ENCODE measurements at places on chromosomes 1 and 21.

DNA sequence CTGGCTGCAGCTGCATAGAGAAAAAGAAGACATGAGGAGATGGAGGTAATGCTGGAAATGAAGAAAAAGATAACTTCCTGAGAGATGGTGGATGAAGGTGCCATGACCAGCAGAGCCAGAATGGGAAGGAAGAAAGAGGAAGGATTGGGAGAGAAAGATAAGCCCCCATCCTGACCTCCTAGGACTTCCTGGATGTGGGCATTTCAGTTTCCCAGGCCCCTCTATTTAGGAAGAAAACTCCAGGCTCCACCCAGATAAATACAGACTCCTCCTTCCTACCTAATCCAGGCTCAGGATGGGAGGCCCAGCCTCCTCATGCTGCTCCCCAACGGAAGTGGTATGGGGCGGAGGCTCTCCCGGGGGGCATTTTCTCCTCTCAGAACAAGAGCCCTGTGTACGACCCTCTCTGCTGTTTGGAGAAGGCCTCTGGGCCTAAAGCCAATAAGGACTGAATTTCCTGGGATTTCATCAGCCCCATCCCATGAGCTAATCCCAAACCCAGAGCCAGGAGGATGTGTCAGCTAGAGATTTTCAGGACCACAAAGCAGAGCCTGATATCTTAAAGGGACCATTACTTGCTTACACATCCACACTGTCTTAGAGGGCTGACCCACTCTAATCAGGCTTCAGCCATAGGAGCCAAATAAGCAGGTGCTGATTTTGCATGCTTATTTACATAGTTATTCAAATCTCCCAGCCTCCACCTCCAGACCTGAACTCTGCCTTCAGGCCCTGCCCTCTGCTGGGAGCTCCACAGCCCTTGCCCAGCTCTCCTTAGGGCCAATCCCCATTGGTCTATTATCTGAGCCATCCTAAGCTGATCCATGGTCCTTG lies 5.1 kb upstream of the ARHGEF2 start:
- peak; percentile 58 for DNase-seq

DNA sequence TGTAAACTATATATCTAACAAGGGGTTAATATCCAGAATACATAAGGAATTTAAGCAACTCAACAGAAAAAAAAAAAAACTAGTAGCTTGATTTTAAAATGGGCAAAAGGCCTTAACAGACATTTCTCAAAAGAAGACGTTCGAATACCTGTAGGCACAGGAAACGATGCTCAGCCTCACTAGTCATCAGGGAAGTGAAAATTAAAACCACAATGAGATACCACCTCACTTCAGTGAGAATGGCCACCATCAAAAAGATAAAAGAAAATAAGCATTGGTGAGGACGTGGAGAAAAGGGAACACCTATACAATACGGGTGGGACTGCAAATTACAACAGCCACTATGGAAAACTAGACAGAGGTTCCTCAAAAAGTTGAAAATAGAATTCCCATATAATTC lies 37.3 kb downstream of the NPHP4 start:
- DNase-seq, result no peak

DNA sequence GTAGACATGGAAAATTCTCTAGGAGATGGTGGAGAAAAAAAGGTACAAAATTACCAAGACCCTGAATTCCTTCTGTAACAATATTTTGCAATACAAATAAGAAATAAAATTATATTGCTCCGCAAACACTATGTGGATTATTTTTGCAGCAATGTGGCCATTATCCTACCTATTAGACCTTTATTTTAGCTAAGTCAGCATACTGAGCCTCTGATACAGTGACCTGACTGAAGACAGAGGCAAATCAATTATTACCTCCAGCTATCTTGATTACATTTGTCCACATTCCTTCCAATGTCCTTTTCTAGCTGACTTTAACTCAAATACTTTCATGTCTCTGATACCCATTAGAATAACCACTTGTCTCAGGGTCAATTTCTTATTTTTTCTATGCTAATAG lies 610.9 kb downstream of the LRRIQ3 start:
- no peak for DNase-seq

GRCh38 chr21:14752345-14752909 lies 206.3 kb upstream of the SAMSN1 start:
- DNase-seq, result no peak

- no peak for DNase-seq
Measured at GRCh38 chr1:214370615-214371014, 89.7 kb downstream of the SMYD2 start.

- DNase-seq, result no peak
Measured at GRCh38 chr1:7009741-7010525, 224.7 kb downstream of the CAMTA1 start.

GRCh38 chr1:241101622-241102021 lies 255.4 kb downstream of the RGS7 start:
- no peak for DNase-seq

DNA sequence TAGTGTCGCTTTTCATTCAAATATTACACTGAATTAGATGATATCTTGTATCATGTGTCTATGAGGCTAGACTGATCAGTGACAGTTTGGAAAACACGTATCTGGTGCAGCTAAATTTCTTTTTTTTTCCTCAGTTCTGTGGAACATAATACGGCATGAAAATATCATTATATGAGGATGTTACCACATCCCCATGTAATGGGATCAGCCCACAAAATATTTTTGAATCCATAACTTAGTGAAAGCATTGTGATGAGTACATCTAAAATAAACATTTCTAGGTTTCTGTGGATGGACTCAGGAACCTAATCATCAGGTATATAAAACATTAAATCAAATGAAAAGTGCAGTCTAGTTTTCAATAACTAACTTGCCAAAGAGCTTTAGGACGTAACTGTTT lies 356.3 kb downstream of the USP25 start:
- DNase-seq, result no peak

GRCh38 chr1:35935442-35936388 lies 4.8 kb downstream of the AGO3 start:
- DNase-seq, result no peak

DNA sequence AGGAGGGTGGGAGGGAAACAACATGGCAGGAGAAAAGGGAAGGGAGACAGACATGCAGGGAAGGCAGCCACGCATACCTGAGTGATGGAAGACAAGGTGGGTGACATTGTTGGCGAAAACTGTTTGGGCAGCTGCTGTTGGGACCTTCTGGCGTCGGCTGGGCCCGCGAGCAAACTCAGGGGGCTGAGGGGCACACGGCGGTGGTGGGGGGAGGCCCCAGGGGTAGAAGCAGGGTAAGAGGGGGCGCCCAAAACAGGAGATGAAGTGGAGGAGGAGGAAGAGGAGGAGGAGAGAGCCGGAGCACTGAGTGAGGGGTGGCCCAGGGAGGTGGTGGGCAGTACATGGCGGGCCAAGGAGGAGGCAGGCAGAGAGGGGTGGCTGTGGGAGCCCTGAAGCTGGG lies 4.7 kb upstream of the DENND4B start:
- DNase-seq, result no peak

- no peak for DNase-seq
Measured at GRCh38 chr1:29833581-29833980, 597.3 kb downstream of the PTPRU start.

DNA sequence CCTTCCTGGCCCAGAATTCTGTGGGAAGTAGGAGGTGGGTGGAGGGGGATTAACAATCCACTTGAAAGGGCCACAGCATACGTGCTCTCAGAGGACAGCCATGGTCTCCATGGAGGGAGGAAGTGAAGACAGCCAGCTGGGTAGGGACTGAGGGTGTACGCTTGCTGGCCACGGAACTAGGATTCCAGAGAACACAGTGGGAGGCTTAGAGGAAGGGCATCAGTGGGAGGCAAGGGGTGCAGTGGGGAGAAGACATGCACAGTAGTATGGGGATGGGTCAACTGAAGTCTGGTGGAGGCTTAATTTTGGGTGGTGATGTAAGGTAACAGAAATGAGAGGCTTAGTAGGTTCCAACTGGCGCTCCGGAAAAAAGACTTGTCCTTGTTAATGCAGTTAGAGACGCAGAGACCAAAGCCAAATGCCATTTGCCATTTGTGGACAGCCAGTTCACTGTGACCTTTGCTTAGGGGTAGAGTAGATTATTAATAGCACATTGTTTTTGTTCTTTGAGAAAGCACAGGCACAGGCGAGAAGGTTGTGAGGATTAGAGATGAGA lies 103.0 kb downstream of the ZSCAN20 start:
- no peak for DNase-seq

- no peak for DNase-seq
Measured at GRCh38 chr21:26709090-26709489, 136.0 kb upstream of the CYYR1 start.

- no peak for DNase-seq
Measured at GRCh38 chr1:157442065-157442464, 110.2 kb downstream of the FCRL5 start.

DNA sequence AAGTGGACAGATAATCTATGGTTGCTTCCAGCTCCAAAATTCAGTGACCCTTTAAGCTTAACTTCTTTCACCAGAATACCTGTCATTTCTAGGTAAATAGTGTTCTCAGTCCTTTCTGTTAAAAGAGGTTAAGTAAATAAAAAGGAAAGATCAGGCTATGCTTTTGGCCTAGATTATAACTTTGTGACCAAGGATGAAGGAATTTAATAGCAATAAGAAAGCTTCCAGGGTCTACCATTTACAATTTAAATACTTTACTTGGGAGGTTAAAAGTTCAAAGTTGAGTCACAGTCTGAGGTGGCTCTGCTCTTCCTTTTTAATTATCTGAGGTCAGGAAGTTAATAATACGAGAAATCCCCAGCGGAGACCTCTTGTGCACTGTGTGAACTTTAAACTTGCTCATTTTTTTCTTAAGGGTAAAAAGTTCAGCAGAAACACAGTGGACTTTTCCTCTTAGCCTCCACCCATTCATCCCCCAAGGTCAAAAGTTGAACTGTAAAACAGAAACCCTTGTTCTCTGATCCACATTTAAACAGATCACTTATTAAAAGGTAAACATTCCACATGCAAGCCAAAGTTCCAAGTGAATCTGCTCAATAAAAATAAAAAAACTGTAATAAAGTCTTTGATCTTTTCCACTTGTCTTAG lies 187.1 kb downstream of the NRIP1 start:
- DNase-seq, result no peak

DNA sequence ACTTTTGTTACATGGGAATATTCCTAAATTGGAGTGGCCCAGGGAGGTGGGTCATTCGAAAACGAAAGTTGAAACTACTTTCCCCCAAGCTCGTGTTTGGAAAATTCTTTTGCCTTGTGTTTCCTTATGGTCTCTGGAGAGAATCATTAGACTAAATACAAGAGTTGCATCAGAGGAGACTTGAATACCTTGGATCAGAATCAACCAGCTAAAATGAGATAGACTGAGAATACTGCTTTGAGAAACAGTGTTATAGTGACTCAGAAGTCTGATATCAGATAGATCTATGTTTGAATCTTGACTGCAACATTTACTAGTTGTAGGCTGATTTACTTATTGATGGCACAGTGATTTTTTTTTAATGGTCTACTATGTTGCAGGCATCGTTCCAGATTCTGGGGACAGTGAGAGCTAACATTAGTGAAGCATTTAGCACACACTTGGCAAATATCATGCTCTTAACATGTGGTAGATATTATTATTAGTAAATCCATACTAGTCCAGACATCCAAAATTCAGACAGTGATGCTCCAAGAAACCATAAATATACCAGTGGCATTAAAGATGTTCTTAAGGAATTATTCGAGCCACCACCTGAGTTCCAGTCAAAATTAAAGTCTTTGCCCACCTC lies 12.9 kb upstream of the ACTN2 start:
- DNase-seq, result no peak

GRCh38 chr1:32247452-32247851 lies 430 bp downstream of the FAM167B start:
- DNase-seq, result no peak

GRCh38 chr1:173424143-173424542 lies 53.0 kb upstream of the PRDX6 start:
- no peak for DNase-seq

- no peak for DNase-seq
Measured at GRCh38 chr1:2014181-2014580, 5.0 kb upstream of the GABRD start.

DNA sequence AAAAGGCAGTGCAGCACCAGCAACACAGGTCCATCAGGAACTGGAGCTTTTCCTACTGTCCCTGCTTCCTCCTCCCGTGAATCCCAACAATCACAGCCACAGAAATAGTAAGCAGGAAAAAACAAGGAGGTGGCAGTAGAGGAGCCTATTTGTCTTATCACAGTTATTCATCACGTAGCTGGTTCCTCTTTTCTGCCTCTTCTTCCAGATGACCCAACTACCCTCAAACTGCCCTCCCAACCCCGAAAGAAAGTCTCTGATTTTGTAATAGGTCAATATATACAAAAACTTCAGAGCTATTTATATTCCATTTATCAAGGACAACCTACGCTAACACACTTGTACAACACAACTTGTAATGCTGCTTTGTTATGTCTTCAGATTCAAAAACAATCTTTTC lies 21.4 kb downstream of the GNB1 start:
- no peak for DNase-seq

GRCh38 chr1:201348211-201348566 lies 29.3 kb downstream of the TNNT2 start:
- DNase-seq, result no peak

DNA sequence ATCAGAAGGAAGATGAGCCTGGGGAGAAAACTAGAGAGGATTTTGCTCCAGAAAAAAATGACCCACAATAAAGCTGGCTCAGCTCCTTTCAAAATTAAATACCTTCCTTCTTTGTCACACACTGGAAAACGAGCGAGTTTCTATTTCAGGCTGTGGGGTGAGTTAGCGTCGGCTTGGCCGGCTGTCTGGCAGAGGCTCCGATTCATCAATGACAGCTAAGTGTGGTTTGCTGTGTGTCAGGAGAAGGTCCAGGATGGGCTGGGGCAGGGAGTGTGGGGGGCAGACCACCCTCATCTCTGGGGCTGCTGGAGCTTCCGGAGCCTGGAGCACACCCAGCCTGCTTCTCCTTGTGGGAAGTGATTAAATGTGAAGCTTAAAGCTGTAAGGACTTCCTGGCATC lies 120.2 kb downstream of the ETS2 start:
- DNase-seq, result no peak

DNA sequence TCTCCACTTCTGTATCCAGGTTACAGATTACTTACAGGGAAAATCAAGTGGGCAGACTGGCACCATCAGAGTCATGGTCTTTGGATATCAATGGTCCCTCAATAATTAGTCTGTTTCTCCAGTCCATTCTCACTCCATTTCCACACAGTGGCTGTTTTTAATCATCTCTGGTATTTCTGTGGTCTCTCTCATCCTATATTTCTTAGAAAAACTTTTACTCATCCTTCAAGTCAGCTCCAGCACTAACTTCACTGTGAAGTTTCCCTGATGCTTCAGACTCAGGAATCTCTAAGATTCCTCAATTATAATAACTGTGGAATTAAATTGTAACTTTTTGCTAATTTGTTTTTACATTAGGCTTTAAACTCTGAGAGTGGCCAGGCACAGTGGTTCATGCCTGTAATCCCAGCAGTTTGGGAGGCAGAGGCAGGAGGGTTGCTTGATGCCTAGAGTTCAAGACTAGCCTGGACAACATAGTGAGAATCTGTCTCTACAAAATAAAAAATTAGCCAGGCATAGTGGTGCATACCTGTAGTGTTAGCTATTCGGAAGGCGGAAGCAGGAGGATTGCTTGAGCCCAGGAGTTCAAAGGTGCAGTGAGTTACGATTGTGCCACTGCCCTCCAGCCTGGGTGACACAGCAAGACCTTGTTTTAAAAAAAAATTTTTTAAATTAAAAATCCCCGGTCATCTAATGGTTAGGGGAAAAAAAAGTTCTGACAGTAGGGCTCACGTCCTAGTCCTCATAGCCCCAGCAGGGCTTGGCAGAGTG lies 10.6 kb downstream of the CD160 start:
- no peak for DNase-seq

Measured in NCI-H2029 treated with DMSO at 0.1 percent for 48 hours (cell line).